Stimulated activated CD8-positive, alpha-beta memory T cell treated with anti-CD3 and anti-CD28 coated beads, Interleukin-4, amount 100 ng/mL, for 1 hour (primary cell): ENCODE measurements at places on chromosomes 1 and 21.

DNA sequence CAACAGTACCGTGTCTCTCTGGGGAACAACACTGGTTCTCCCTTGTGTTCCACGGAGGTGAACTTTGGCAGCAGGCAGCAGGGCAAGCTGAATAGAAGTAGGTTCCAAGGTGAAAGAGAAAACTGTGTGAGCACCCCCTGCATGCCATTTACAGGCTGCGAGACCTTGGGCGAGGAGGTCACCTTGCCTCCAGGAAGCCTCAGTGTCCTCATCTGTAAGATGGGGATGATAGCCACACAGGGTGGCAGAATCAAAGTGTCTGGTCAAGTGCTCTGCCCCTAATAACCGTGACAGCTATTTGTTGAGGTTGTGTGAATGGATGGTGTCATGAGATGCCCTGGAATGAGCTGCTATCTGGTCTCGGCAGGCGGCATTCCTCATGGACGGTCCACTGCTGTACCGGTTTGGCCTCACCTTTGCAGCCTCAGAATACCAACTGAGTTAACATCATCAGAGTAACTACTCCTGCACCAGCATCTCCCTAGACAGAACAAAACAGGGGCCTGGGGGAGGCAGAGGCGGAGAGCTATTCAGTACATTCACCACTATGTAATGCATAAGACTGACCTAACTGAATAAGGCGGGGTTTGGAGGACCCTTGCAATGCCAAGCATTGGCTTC lies 7.4 kb upstream of the KLHDC7A start:
- no peak for DNase-seq

- no peak for DNase-seq
Observed at GRCh38 chr1:32346532-32347157, 10.6 kb upstream of the MARCKSL1 start.

- no peak for DNase-seq
Observed at GRCh38 chr21:35548904-35549615, 500.0 kb upstream of the RUNX1 start.

DNA sequence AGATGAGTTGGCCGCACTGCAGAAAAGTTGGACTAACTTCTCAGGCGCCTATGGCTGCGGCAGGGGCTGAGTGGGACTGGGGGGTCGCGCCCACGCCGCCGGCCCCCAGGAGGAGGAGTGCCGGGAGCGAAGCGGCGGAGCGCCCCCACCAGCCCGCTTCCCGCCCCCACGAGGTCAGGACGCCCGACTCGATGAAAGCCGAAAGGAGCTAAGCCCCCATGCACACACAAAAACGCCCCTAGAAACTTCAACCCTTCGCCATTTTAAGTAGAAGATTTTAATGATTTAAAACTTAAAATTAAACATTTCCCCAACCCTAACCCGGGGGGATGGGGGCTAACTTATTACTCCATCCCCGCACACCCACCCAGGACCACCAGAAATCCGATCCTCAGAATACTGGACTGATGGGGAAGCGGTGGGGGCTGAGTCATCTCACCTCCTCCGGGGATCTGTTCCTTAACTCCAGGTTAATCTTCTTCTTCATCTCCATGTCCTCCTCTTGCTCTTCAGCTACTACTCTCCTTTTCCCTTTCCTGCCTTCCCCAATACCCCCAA lies 539 bp downstream of the ANP32E start:
- DNase-seq, result no peak

GRCh38 chr1:209023790-209024189 lies 559.7 kb upstream of the CAMK1G start:
- no peak for DNase-seq

GRCh38 chr1:59814180-59814900 lies 409 bp upstream of the HOOK1 start:
- DNase-seq, result peak; percentile 72

DNA sequence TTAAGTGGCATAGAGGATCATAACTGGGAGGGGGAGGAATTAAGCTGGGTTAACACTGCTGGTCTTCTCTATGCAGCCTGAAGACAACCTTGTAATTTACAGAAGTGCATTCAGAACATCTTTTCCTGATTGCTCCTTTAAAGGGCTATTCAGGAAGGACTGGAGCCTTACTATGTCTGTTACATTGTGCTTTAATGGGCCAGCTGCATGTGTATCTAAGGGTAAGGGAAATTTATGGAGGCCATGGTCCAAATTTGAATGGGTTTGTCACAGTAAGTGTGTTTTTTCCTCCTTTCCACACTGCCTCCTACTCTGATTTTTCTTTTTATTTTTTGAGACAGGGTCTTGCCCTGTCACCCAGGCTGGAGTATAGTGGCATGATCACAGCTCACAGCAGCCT lies 19.6 kb downstream of the C1orf21 start:
- DNase-seq, result no peak

- no peak for DNase-seq
Observed at GRCh38 chr21:41593051-41593759, 85.2 kb upstream of the TMPRSS2 start.

DNA sequence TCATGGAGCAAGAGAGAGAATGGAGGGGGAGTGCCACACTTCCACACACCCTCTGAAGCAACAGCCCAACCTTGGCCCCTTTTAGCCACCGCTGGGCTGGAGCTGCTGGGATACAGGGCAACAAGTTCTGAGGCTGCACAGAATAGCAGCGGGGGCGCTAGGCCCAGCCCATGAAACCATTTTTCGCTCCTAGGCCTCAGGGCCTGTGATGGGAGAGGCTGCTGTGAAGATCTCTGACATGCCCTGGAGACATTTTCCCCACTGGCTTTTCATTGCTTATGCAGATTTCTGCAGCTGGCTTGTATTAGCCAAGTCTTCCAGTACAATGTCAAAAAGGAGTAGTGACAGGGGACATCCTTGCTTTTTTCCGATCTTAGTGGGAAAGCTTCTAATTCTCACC lies 202.3 kb upstream of the B3GALT2 start:
- no peak for DNase-seq

GRCh38 chr21:17697473-17697872 lies 84.8 kb upstream of the BTG3 start:
- no peak for DNase-seq

DNA sequence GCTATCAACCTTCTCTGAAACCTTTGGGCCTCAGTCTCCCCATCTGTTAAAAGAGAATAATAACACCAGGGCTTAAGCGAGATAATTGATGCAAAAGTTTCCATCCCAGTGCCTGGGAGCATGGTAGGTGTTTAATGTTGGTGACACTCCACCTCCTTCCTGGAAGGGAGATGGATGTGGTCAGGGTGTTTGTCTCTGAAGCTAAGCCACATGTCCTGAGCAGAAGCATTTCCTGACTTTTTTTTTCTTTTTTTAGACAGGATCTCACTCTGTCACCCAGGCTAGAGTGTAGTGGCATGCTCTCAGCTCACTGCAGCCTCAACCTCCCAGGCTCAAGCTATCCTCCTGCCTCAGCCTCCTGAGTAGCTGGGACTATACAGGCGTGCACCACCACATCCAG lies 72.6 kb upstream of the HMGB4 start:
- DNase-seq, result no peak

GRCh38 chr1:12345350-12346217 lies 115.8 kb downstream of the VPS13D start:
- DNase-seq, result no peak

GRCh38 chr1:61404597-61405376 lies 320.2 kb downstream of the TM2D1 start:
- DNase-seq, result no peak

DNA sequence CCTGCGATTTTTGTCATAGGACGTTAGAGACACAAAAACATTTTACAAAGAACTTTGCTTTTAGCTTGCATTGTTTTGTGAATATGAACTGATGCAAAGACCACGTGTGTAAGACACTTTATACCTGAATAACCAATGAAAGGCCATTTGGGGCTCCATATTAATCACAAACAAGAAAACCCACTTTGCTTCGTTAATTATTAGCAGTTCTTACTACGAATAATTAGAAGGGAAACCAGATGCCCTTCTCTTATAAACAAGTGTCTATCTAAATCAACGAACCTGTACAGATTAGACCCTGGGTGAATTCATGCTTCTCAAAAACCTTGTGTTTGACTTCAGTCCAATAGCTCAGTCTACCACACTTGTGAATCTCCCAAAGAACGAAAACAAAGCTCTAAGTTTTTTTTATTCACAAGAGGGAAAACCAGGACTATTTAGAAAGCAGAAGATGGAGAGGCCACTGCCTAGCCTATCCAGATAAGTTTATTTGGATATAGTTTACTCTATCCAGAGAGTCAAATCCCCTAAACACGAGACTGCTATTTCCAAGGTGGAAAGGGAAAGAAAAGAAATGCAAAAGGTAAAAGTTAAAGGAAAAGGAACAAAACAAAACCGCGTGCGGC lies 897 bp downstream of the CYYR1 start:
- DNase-seq, result no peak

- no peak for DNase-seq
Observed at GRCh38 chr1:24926563-24927249, 3.4 kb downstream of the RUNX3 start.

- no peak for DNase-seq
Observed at GRCh38 chr21:40668555-40669275, 178.2 kb downstream of the DSCAM start.

- DNase-seq, result no peak
Observed at GRCh38 chr1:232471250-232471649, 158.7 kb downstream of the SIPA1L2 start.

DNA sequence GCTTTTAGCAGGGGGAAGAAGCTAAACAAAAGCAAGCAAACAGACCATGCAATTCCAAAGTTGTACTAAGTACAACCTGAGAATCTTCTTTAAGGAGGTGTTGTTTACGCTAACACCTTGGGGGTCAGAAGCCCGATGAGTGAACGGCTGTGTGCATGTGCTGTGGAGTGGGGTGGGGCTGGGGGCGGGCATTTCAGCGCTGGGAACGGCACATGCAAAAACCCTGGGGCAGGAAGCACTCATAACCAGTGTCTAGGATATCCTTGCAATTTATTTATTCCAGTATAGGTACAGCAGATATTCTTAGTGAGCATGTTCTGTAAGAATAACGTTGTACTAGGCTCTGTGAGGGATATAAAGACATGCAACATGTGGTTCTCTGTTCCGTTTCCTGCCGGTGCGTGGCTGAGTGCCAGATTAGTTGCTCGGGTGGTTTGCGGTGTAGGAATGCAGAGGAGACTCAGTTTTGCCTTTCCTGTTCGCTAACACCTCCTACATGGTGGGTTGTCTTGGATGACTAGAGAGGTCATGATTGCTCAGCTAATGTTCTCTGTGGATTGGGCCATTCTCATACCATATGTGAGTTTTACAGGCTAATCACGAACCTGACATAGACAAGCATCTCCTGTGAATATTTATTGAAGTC lies 3.7 kb downstream of the FASLG start:
- peak; percentile 70 for DNase-seq
